ENCODE measurements at places on chromosomes 3 and 15.
A peak's percentile ranks its signal among the peaks of the same experiment; 100 is the strongest.

- no peak for DNase-seq
Measured at GRCh38 chr3:73207946-73208440, 146.5 kb downstream of the EBLN2 start.

DNA sequence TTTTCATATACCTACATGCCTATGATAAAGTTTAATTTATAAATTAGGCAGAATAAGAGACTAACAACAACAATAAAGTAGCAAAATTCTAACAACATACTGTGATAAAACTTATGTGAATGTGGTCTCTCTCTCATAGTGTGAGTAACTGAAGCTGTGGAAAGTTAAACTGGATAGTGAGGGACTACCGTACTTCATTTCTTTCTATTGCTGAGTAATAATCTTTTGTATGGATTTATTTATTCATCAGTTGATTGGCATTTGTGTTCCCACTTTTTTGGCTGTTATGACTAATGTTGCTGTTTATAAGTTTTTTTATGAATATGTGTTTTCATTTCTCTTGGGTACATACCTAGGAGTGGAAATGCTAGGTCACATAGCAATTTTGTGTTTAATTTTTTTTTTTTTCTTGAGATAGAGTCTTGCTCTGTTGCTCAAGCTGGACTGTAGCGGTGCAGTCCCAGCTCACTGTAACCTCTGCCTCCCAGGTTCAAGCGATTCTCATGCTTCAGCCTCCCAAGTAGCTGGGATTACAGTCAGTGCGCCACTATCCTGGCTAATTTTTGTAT lies 41.0 kb downstream of the RNF111 start:
- DNase-seq, result no peak

- no peak for DNase-seq
Measured at GRCh38 chr3:169053427-169053826, 610.1 kb downstream of the MECOM start.

GRCh38 chr3:30871720-30872119 lies 22.7 kb downstream of the GADL1 start:
- DNase-seq, result no peak

GRCh38 chr3:126345641-126346460 lies 11.4 kb downstream of the KLF15 start:
- no peak for DNase-seq

DNA sequence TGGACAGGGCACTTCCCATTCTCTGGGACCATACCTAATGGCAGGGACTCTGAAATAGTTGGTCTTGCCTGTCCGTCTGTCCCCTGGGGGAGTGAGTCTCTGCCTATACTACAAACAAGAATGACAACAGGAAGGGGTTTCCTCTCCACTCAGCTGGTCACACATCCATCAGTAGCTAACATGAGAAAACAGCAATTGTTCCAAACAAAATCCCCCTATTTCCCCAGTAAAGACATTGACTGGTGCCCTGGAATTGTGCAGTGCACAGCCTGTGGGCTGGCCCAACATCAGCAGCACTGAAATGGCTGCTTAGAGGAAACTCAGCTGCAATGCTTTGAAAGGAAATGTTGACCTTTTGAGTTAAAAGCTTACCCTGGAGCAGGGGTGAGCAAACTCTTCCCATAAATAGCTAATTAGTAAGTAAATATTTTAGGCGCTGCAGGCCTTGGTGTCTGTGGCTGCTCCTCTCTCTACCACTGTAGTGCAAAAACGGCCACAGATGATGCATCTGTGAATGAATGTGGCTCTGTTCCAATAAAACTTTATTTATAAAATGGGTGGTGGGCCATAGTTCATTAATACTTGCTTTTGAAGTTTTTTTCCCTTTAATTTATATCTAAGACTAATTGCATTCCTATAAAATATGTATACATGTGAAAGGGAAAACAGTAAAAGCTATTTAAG lies 174.3 kb downstream of the KLF13 start:
- DNase-seq, result no peak

- DNase-seq, result no peak
Measured at GRCh38 chr3:63814237-63814636, 4.9 kb upstream of the C3orf49 start.

GRCh38 chr3:141788149-141788548 lies 24.9 kb downstream of the GRK7 start:
- DNase-seq, result peak; percentile 62

DNA sequence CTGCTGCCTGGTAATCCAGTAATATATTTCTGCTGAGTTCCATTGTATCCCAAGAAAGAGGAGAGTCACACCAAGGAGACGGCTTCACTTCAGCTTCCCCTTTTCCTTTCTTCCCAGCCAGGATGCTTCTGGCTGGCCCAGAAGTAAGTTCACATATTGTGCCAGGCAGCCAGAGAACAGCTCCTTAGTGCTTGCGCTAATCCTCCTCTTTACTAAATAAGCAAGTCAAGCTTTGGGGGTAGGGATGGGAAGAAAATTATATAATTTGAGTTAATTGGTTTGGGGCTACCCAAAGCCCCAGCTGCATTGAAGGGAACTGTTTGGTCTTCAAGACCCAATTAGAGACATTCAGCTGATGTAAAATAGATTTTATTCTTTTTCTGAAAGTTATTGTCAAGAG lies 218.8 kb upstream of the HES1 start:
- DNase-seq, result no peak

DNA sequence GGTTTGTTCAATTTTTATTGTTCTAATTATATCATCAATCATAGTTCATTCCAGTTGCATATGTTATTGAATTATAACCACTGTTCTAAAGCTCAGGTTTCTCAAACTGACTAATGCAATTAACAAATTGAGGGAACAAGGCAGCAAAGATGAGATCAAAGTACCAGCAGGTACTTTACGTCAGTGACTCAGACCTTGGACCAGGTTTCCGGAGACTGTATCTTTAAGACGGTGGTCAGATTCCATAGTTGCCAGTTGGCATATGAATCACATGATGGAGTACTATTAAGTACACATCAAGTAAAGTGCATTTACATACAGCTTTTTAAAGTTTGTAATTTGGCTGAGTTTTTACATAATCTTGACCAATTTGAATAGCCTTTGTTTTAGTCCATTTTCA lies 583.6 kb upstream of the ROBO2 start:
- DNase-seq, result no peak

DNA sequence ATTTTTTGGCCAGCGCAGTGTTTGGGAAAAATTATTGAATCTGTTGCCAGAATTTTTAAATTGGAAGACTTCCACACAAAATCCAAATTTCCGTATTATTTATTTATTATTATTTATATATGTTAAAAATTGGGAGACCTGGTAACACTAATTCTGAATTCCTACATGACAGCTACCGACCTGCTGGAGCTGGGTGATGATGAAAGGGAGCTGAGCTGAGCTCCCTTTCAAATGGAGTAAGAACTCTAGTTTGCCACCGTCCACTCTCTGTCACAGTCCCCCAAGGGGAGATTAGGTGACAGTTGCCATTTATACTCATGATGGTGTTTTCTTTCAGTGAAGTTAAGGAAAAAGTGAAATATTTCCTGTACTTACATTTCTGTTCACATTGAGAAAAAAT lies 1.4 kb downstream of the CRTC3 start:
- no peak for DNase-seq

- DNase-seq, result no peak
Measured at GRCh38 chr15:94286583-94286982, 55.2 kb downstream of the MCTP2 start.

GRCh38 chr3:20079621-20080020 lies 39.4 kb downstream of the KAT2B start:
- no peak for DNase-seq

DNA sequence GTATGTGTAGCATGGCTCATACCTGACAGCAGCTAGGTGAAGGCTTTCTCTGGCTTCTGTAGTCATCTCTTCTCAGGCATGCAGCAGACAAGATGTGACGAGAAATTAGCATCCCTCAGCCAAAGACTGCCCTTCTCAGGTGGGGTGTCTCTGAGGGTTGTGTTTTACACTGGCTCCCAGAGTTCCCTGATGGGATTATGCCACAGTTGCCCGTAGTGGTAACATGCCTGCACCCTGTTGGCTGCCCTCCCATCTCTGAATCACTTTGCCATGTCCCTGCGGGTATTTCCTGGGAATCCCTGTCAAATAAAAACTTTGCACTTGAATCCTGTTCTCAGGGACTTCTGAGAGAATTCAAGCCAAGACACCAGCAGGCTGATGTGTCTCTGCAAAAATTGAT lies 70.5 kb downstream of the LRTM1 start:
- DNase-seq, result no peak

DNA sequence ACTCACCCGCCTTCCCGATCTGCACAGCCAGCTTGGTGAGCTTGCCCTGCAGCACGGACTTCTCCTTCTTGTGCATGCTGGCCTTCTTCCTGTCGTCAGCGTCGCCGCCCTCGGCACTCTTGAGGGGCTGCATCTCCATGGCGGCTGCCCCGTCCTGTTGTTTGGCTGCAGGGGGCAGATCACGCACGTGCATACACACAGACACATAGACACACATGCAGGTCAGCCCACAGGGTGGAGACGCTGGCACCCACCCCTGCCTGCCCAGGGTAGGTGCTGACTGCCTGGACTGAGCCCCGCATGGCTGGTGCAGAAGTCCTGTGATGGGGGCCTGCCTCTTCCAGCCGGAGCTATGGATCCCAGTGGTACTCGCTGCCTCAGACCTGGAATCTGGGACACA lies 57.3 kb upstream of the SEC13 start:
- DNase-seq, result no peak

- DNase-seq, result no peak
Measured at GRCh38 chr15:36940636-36941260, 159.6 kb downstream of the MEIS2 start.

DNA sequence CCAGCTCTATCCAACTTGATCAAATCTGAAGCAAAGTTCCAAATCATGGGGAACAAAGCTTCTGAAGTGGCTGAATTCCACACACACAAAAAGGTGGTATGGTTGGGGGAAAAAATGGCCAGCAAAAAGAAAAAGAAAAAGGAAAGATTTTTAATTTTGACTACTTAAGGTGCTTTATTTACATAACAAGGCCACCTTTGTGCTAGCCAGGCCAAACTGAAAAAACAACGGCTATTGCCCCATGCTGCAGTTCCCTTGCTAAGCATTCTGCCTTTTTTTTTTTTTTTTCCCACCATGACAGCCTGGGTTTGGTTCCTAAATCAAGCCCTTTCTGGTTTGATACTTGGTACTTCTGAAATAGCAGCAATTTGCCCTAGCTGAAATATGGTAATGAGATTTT lies 66.5 kb upstream of the DAZL start:
- DNase-seq, result no peak

DNA sequence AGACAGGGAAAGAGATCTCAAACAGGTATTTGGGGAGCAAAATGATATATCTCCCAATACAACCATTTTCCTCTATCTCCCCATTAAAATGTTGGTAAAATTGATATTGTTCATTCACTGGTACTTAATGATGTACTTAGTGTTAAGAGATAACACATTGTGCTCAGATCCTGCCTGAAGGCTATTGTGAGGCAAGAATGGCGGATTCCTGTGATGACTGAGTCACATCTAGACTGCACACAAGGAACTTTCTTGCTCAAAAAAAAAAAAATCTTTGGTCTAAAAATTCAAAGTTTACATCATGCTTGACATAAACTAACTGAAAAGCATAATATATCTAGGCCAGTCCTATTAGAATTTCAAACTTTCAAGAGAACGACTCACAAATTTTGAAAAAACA lies 171.1 kb upstream of the TTC14 start:
- no peak for DNase-seq

DNA sequence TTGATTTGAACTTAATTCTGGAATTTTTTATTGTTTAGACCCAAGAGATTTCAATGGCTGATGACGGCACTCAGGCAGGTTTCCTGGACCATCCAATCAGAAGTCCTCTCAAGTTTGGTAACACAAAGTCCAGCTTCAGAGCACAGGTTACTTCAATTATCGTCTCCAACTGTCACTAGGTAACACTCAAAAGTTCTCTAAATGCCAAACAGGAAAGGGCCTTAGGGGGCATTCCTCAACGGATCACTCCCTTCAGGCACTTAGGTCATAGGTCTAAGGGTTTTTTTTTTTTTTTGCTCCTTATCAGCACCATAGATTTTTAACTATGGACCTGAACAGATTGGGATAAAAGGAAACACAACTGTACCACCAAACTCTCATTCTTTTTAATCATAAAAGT lies 85.8 kb downstream of the MEIS2 start:
- no peak for DNase-seq

- no peak for DNase-seq
Measured at GRCh38 chr15:86295511-86295910, 215.8 kb downstream of the AGBL1 start.

DNA sequence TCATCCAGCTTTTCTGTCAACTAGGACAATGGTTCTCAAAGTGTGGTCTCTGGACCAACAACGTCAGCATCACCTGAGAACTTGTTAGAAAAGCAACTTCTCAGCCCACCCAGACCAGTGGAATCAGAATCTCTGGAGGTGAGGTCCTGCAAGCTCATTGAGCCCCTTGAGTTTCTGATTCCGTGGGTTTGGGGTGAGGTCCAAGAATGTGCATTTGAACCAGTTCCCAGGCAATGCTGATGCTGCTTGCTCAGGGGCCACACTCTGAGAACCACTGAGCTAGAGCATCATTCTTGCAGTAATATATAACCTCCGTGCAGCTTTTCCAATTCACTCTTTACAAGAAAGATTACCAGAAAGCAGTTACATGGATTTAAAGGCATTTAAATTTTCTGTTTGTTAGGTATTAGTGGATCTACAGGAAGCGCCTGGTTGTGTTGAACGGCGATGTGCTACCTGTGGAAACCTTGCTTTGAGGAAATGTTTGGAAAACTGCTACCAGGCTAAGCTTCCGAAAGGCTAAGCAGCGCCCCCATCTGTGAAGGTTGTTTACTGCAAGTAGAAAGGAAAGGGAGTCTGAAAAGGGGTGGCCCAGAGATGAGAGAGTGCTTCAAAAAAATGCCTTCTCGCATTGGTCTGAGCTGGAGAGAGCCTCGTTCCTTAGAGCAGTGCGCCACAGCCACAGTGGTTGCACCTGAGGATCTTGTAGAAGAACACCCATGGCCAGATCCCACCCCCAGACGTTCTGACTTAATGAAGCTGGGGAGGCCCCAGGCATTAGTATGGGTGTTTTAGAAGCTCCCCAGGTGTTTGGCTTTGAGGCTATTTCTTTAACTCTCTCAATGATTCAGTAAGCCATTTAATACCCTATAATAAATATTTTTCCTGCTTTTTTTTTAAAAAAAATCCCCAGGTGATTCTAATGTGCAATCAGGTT lies 50.0 kb downstream of the RLBP1 start:
- peak; percentile 44 for DNase-seq

Measured in inflammatory macrophage treated with lipopolysaccharide for 4 hours (primary cell).